ENCODE measurements at places on chromosomes 1 and 21.

DNA sequence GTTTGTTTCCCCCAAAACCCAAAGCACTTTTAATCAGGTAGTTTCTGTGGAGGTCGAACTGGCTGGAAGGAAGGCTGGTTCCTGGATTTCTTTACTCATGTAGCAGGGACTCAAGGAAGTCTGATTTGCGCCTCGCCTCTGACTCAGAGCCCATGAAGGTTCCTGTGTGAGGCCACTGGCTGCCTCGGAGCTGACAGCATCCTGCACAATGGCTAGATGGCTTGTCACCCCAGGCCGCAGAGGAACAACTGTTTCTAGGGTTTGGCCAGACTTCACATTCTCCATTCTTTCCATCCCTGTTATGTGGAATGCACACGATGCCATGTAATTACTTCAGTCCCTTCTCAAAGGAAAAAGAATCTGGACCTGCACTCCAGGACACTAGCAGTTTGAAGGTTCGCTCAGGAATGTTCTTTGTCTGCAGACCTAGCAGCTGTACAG, 39.1 kb upstream of the PRSS38 start:
- H3K27me3 ChIP-seq = no peaks in the 10 kb centered on the region
- no peak overlapping the region for H3K4me3 ChIP-seq
- H3K36me3 ChIP-seq = peaks cover 10% of the 10 kb centered on the region
- H3K27ac ChIP-seq = no peak overlapping the region

DNA sequence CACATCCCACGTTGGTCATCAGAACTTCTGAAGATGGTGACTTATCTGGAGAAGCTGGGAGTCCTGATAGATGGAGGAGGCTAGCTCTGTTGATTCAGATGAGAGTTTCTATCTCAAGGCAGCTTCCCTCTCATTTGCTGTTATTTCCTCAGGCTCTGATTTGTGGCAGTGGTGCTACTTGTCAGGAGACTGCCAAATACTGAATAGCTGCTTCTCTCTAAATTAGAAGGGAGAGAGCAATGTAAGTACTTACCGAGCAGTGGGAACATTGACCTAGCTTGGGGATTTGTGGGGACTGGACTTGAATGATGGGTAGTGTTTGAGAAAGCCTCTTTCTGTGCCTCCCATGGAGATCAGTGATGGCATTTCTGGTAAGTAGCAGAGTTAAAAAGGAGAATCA, at the start of gene OR10K1:
TSS of gene OR10K1 (plus strand) at position 301 of the 400 bp plus-strand sequence. CDS start 3,728 bp downstream, outside the sequence.
- no peak within 1 kb of the TSS for H3K27ac ChIP-seq
- DNase-seq = no peak
- H3K27me3 ChIP-seq = no peaks in the 10 kb centered on the region
- no peak within 1 kb of the TSS for H3K4me3 ChIP-seq
- H3K4me1 ChIP-seq = no peaks in the 10 kb centered on the region
- H3K36me3 ChIP-seq = no peaks in the 10 kb centered on the region

GRCh38 chr1:234746798-234747196, 136.8 kb upstream of the IRF2BP2 start:
- H3K4me3 ChIP-seq = no peak overlapping the region
- no peak for DNase-seq
- H3K4me1 ChIP-seq = peaks cover 4% of the 10 kb centered on the region
- no peak overlapping the region for H3K27ac ChIP-seq

- DNase-seq = no peak
- no peaks in the 10 kb centered on the region for H3K36me3 ChIP-seq
- no peaks in the 10 kb centered on the region for H3K27me3 ChIP-seq
- H3K4me3 ChIP-seq = no peak overlapping the region
- H3K27ac ChIP-seq = no peak overlapping the region
Observed at GRCh38 chr1:31483012-31483946, 70.3 kb downstream of the SERINC2 start.

DNA sequence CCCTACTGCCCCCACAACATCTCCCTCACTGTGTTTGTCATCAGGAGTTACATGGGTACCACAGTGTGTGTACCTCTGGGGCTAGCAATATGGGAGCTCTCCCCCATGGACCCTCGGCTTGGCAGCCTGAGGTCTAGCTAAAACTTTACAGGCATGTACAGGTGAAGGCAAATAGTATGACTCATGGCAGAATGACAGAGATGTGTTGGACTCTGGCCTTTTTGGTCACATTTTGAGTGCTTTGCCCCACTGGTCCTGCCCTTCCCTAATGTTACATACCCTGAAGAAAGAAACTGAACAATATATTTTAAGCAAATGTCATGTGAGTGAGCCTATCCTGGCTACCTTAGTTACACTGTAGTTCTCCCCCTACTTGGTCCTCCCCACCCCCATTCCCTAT, 124.0 kb downstream of the NGF start:
- no peak overlapping the region for H3K27ac ChIP-seq
- H3K4me1 ChIP-seq = no peaks in the 10 kb centered on the region

GRCh38 chr1:172698224-172698623, 39.3 kb downstream of the FASLG start:
- H3K4me3 ChIP-seq = no peak overlapping the region
- no peaks in the 10 kb centered on the region for H3K27me3 ChIP-seq
- H3K36me3 ChIP-seq = no peaks in the 10 kb centered on the region
- DNase-seq = no peak
- no peak overlapping the region for H3K27ac ChIP-seq

DNA sequence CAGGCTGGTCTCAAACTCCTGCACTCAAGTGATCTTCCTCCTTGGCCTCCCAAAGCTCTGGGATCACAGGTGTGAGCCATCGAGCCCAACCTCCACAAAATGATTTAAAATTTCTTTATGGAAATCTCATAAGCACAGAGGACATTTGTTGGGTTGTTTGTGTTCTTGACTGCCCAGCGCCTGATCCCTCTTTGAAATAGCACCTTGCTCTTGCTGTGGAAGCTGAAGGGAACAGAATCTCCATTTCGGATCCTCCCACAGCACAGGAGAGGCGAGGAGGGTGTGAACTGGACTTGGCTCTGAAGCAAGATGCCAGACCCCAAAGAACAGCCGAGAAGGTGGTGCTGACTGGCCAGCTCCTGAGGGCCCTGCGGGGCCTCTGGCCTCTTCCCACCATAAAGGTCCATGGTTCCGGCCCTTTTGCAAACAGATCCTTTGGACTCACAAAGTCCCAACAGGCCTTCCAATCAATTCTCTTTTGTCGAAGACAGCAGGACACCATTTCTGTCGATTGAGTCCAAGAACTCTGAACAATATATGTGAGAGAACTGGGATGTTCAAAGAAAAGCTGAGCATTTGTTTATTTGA, 45.6 kb upstream of the COA6 start:
- no peak overlapping the region for H3K4me3 ChIP-seq
- H3K27ac ChIP-seq = no peak overlapping the region
- H3K4me1 ChIP-seq = peaks cover 2% of the 10 kb centered on the region
- no peaks in the 10 kb centered on the region for H3K36me3 ChIP-seq
- no peaks in the 10 kb centered on the region for H3K27me3 ChIP-seq
- no peak for DNase-seq

- peaks cover 2% of the 10 kb centered on the region for H3K4me1 ChIP-seq
- DNase-seq = no peak
- no peak overlapping the region for H3K4me3 ChIP-seq
- H3K27ac ChIP-seq = no peak overlapping the region
- no peaks in the 10 kb centered on the region for H3K36me3 ChIP-seq
Observed at GRCh38 chr1:59126366-59126765, 170.5 kb upstream of the FGGY start.

GRCh38 chr1:164930241-164930640, 371.3 kb downstream of the PBX1 start:
- H3K27ac ChIP-seq = no peak overlapping the region
- no peaks in the 10 kb centered on the region for H3K36me3 ChIP-seq
- H3K27me3 ChIP-seq = no peaks in the 10 kb centered on the region
- no peak for DNase-seq

- no peak overlapping the region for H3K4me3 ChIP-seq
- no peaks in the 10 kb centered on the region for H3K4me1 ChIP-seq
- no peak overlapping the region for H3K27ac ChIP-seq
- H3K27me3 ChIP-seq = no peaks in the 10 kb centered on the region
Observed at GRCh38 chr1:47257224-47257623, 25.2 kb upstream of the TAL1 start.

DNA sequence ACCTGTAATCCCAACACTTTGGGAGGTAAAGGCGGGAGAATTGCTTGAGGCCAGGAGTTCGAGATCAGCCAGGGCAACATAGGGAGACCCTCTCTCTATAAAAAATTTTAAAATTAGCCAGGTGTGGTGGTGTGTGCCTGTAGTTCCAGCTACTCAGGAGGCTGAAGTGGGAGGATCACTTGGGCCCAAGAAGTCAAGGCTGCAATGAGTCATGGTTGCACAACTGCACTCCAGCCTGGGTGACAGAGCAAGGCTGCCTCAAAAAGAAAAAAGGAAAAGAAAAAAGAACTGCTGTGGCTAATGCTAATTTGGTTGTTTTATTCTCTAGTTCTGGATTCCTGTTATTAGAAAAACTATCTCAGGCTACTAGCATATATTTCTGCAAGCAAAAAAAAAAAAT, 29.8 kb downstream of the DBT start:
- no peaks in the 10 kb centered on the region for H3K4me1 ChIP-seq
- H3K4me3 ChIP-seq = no peak overlapping the region
- no peaks in the 10 kb centered on the region for H3K27me3 ChIP-seq
- H3K36me3 ChIP-seq = peaks cover 2% of the 10 kb centered on the region

- no peaks in the 10 kb centered on the region for H3K27me3 ChIP-seq
- no peak overlapping the region for H3K27ac ChIP-seq
- H3K4me1 ChIP-seq = peaks cover 5% of the 10 kb centered on the region
- H3K36me3 ChIP-seq = no peaks in the 10 kb centered on the region
Observed at GRCh38 chr1:237199026-237199425, 157.0 kb downstream of the RYR2 start.

DNA sequence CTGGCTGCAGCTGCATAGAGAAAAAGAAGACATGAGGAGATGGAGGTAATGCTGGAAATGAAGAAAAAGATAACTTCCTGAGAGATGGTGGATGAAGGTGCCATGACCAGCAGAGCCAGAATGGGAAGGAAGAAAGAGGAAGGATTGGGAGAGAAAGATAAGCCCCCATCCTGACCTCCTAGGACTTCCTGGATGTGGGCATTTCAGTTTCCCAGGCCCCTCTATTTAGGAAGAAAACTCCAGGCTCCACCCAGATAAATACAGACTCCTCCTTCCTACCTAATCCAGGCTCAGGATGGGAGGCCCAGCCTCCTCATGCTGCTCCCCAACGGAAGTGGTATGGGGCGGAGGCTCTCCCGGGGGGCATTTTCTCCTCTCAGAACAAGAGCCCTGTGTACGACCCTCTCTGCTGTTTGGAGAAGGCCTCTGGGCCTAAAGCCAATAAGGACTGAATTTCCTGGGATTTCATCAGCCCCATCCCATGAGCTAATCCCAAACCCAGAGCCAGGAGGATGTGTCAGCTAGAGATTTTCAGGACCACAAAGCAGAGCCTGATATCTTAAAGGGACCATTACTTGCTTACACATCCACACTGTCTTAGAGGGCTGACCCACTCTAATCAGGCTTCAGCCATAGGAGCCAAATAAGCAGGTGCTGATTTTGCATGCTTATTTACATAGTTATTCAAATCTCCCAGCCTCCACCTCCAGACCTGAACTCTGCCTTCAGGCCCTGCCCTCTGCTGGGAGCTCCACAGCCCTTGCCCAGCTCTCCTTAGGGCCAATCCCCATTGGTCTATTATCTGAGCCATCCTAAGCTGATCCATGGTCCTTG, 5.1 kb upstream of the ARHGEF2 start:
- no peaks in the 10 kb centered on the region for H3K27me3 ChIP-seq
- H3K4me1 ChIP-seq = peaks cover 4% of the 10 kb centered on the region
- H3K36me3 ChIP-seq = no peaks in the 10 kb centered on the region
- no peak overlapping the region for H3K4me3 ChIP-seq
- no peak for DNase-seq
- no peak overlapping the region for H3K27ac ChIP-seq

GRCh38 chr1:115412733-115413132, 74.7 kb upstream of the NGF start:
- no peak for DNase-seq
- no peak overlapping the region for H3K4me3 ChIP-seq
- no peak overlapping the region for H3K27ac ChIP-seq
- H3K27me3 ChIP-seq = no peaks in the 10 kb centered on the region
- H3K36me3 ChIP-seq = no peaks in the 10 kb centered on the region

- peaks cover 3% of the 10 kb centered on the region for H3K27me3 ChIP-seq
- no peaks in the 10 kb centered on the region for H3K4me1 ChIP-seq
- DNase-seq = no peak
Observed at GRCh38 chr1:899636-900317, 23.9 kb upstream of the SAMD11 start.

DNA sequence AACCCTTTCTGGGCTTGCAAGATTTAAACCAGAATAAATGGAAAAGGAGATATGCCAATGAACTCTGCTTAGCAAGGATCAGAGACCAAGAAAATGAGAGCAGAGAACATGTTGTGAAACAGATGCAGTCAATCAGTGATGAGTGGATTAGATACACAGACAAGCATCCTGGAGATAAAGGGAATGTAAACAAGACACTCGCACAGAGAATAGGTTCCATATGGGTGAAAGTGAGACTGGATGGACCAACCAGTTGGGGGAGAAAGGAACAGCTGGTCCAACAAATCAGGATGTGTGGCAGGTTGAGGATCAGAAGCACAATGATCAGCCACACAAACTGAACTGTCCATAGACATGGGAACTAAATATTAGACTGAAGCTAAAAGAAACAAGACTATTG, 338.2 kb downstream of the ASTN1 start:
- no peaks in the 10 kb centered on the region for H3K27me3 ChIP-seq
- H3K36me3 ChIP-seq = no peaks in the 10 kb centered on the region
- no peaks in the 10 kb centered on the region for H3K4me1 ChIP-seq
- no peak overlapping the region for H3K27ac ChIP-seq
- no peak for DNase-seq

- H3K27ac ChIP-seq = no peak overlapping the region
- peaks cover 4% of the 10 kb centered on the region for H3K4me1 ChIP-seq
- no peak for DNase-seq
Observed at GRCh38 chr1:230610589-230610988, 31.7 kb upstream of the COG2 start.

DNA sequence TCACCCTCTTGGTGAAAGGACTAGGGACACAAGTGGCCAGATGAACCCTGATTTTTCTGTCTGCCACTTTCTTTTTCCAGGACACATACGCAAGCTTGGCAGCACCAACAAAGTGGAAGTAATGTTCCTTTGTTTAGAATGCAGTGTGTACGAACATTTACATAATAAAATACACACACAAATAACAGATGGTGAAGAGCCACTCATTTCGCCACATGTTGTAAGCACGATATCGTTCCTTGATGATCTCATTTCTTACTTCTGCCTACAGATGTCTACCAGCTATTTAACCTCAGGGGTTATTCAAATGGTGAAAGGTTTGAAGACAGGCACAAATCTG, 670.2 kb upstream of the CXADR start:
- DNase-seq = no peak
- no peaks in the 10 kb centered on the region for H3K4me1 ChIP-seq
- no peaks in the 10 kb centered on the region for H3K27me3 ChIP-seq
- no peak overlapping the region for H3K27ac ChIP-seq
- no peak overlapping the region for H3K4me3 ChIP-seq

- H3K4me1 ChIP-seq = no peaks in the 10 kb centered on the region
- no peaks in the 10 kb centered on the region for H3K36me3 ChIP-seq
- H3K4me3 ChIP-seq = no peak overlapping the region
Observed at GRCh38 chr1:55696891-55697290, 481.7 kb upstream of the USP24 start.

- H3K4me1 ChIP-seq = no peaks in the 10 kb centered on the region
- H3K36me3 ChIP-seq = no peaks in the 10 kb centered on the region
- no peak for DNase-seq
- H3K27me3 ChIP-seq = no peaks in the 10 kb centered on the region
- no peak overlapping the region for H3K27ac ChIP-seq
Observed at GRCh38 chr1:106910798-106911197, 145.7 kb upstream of the PRMT6 start.

GRCh38 chr21:37878946-37879660, 37.2 kb downstream of the KCNJ6 start:
- no peak for DNase-seq
- no peaks in the 10 kb centered on the region for H3K27me3 ChIP-seq
- H3K4me3 ChIP-seq = no peak overlapping the region
- H3K27ac ChIP-seq = no peak overlapping the region
- H3K4me1 ChIP-seq = no peaks in the 10 kb centered on the region
